ENCODE measurements at places on chromosomes 1 and 21.

GRCh38 chr1:52239708-52240001 lies 97.8 kb downstream of the ZFYVE9 start:
- DNase-seq = no peak

DNA sequence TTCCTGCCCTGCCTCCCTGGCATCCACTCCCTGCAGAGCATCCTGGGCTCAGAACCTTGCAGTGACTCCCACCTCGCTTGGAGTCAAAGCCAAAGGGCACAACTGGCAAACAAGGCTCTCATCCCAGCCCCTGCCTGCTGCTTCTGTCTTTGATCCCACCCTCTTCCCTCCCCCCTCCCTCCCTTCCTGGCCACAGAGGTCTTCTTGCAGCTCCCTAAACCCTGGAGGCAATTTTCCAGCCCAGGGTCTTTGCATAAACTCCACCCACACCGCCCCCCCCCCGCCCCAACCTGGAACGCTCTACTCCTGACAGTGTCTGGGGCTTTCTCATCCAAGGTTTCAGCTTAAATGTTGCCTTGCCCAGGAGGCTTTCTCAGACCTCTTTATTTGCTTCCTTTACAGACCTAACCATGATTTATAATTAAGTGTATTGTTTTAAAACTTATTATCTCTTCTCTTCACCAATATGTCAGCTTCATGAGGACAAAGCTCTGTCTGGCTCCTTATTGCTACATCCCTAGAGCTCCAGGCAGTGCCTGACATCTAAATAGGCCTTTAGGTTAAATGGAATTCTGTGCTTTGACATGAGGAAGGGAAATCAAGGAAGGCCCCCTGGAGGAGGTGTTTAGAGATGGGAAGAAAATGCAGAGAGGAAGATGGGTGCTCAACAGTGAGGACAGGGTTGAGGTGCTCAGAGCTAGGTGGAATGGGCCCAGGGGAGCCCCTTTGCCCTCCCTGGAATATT lies 37.7 kb upstream of the PADI1 start:
- DNase-seq = no peak

DNA sequence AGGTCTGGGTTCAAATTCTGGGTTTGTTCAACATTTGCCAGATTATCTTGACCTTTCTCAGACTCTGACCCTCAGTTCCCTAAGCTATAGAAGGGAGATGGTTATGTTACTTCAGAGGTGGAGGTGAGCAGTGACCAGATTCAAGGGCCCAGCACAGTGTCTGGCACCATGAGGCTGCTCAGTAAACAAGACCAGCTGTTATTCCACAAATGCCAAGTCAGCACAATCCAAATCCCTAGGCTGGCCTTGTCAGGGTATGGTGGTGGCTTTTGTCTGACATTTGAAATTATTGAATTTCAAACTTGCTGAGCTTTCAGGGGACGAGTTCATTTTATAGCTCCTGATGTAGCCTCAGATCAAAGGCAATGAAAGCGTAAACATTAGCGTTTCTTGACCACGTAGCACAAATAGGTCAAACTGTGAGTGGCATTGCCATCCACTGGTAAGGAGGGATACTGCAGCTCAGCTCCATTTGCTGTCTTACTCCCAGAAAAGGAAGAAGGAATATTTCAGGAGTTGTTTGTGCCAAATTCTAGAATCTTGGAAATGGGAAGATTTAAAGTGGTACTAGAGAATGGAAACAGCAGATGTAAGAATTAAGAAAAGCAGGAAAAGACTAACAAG lies 94.3 kb upstream of the EDN2 start:
- no peak for DNase-seq

GRCh38 chr21:38751379-38752050 lies 54.2 kb upstream of the ETS2 start:
- no peak for DNase-seq

DNA sequence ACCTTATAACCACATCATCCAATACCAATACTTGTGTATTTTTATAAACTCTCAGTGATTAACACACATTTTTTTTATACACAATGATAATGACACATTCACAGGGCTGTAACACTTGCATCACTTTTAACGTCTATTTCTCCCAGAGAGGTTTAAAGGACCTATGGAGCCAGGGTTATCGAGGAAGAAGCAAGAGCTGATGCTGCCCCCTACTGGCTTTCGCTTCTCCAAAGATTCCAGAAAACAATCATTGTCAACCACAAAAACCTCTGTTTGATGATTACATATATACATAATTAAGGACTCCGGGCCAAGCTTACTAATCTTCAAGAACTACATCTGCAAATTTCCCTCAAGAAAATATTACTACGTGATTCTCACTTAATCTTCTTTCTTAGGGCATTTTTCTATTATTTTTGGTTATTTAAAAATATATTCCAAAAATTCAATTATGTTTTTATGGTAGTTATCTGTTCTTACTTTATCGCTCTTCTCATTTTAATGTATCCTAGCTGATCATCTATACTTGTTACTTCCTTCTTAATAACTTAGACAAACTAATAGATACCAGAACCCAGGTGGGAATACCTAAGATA lies 214.5 kb downstream of the VAV3 start:
- no peak for DNase-seq

DNA sequence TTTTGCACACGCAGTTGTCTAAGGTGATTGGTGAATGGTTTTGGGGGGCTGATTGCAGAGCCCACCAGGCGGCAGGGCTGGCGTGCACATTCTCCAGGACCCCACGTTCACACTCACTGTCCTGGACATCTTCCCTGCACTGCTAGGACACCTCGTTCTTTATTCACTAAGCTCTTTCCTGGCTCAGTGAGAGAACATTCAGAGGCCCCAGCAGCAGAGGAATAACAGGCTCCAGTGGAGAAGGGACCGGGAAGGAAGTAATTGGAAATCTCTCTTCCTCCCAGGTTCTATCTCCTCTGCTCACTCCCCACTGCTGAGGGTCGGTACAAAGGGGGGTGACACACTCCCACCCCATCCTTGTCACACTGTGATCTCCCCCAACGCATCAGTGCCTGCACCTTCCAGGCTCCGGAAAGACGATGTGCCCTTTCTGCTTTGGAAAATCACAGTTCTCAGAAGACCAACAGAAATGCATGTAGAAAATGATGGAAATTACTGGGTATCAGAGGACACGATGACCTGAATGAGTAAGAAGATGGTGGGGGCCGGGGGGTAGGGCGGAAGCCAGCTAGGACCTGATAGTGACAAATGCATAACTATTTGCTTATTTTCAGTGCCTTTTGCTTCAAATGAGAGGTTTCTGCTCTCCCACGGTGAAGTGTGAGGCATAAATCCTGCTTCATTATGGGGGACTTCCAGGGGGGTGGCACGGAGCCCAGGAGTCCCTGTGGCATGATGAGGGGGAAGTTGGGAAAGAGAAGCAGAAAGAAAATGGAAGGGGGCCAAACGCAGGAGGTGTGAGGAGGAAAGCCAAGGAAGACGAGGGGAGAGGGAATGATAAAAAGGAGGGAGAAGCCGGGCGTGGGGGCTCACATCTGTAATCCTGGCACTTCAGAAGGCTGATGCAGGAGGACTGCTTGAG lies 25.2 kb upstream of the KIF26B start:
- DNase-seq = no peak

- DNase-seq = no peak
Observed at GRCh38 chr1:22652881-22653316, at the start of gene C1QB. C1QB (plus strand) TSS chr1:22653236; CDS start chr1:22659463, 6,227 bp downstream.

DNA sequence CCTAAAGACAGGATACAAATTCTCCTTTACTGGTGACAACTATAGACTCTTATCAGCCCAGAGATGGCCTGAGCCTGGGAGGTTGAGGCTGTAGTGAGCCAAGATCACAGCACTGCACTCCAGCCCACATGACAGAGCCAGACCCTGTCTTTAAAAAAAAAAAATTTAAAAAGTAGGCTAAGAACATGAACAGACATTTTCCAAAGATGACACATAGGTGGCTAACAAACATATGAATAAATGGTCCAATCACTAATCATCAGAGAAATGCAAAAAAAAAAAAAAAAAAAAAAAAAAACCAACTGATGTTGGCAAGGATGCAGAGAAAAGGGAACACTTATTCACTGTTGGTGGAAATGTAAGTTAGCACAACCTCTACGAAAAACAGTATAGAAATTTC lies 65.0 kb downstream of the TOR3A start:
- no peak for DNase-seq

All from non-pigmented ciliary epithelial cell (primary cell).